Endothelial cell (in vitro differentiated cells): ENCODE measurements at places on chromosomes 11 and 22. TPM values are rescaled to one million over a fixed set of nuclear protein-coding genes. Genes with fewer than 3 reads are reported as not detected.

DNA sequence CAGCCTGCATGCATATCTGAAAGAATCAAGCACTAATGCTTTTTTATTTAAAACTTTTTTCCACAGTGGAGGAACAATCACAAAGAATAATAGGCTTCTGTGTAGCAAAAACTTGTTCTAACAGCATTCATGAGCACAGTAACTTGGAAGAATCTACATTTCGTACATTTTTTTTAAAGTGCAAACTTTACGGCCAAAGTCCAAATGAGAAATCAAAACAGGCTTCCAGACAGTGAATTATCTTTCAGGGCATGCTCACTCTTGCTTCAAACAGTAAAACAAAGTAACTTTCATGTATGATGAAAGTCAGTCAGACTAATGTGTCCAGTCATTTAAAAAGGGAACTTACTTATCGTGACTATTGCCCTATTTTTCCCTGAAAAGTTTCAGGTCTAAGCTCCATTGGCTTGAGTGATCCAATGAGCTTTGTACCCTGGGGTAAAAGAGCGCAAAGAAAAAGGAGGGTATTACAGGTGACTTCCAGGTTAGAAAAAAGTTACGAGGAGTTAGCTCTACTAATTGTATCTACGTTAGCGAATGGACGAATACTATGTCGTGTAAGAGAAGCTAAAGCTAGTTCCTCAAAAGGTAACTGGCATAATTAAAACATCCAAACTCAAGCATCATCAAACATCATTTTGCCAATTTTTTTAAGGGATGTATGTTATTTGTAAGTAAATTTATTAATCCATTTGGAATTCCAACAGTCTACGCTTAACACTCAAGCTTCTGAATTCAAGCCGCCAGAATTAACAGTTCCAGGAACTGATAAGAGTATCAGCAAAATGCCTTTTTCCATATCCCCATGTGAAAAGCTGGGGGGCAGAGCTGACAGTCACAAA, 1.7 kb downstream of the PICALM start:
- DNase-seq = no peak

The ARHGAP42 gene
- 19.1 TPM for total RNA-seq

The SYT7 gene
- 9.7 TPM for total RNA-seq

GRCh38 chr11:69445131-69445470, 36.4 kb upstream of the LINC01488 start:
- no peak for DNase-seq

GRCh38 chr22:49930596-49931412, 12.4 kb downstream of the CRELD2 start:
- peak; percentile 70 for DNase-seq

GRCh38 chr11:117222991-117223740, 8.7 kb downstream of the PCSK7 start:
- DNase-seq = no peak

The LRRC56 gene
- total RNA-seq = 2.6 TPM
